Natural killer cell (primary cell): ENCODE measurements at places on chromosomes 1 and 21. TPM values are rescaled to one million over a fixed set of nuclear protein-coding genes. Genes with fewer than 3 reads are reported as not detected.
A peak's percentile ranks its signal among the peaks of the same experiment; 100 is the strongest.

The MX2 gene
- total RNA-seq, result 73.9 TPM

The RORC gene
- total RNA-seq, result 0.78 TPM

The RNU1-4 gene
- total RNA-seq, result 2,937 TPM

The COL16A1 gene
- total RNA-seq, result 0.14 TPM

The ASCL5 gene
- total RNA-seq, result not detected

The LORICRIN gene
- total RNA-seq, result not detected

The HSD3B2 gene
- not detected for total RNA-seq

The TMEM269 gene
- total RNA-seq, result 0.33 TPM

The HRNR gene
- total RNA-seq, result not detected

- DNase-seq, result no peak
Measured at GRCh38 chr1:183689762-183690204, 36.7 kb upstream of the APOBEC4 start.

- DNase-seq, result no peak
Measured at GRCh38 chr1:238898856-238899255, 487.5 kb upstream of the CHRM3 start.

DNA sequence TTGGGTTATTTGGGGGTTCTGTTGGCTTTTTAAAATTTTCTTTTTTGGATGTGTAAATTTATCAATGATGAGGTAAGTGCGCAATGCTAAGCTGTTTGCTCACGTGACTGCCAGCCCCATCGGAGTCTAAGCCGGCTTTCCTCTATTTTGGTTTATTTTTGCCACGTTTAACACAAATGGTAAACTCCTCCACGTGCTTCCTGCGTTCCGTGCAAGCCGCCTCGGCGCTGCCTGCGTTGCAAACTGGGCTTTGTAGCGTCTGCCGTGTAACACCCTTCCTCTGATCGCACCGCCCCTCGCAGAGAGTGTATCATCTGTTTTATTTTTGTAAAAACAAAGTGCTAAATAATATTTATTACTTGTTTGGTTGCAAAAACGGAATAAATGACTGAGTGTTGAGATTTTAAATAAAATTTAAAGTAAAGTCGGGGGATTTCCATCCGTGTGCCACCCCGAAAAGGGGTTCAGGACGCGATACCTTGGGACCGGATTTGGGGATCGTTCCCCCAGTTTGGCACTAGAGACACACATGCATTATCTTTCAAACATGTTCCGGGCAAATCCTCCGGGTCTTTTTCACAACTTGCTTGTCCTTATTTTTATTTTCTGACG lies 3.1 kb downstream of the OLIG2 start:
- peak; percentile 61 for DNase-seq

DNA sequence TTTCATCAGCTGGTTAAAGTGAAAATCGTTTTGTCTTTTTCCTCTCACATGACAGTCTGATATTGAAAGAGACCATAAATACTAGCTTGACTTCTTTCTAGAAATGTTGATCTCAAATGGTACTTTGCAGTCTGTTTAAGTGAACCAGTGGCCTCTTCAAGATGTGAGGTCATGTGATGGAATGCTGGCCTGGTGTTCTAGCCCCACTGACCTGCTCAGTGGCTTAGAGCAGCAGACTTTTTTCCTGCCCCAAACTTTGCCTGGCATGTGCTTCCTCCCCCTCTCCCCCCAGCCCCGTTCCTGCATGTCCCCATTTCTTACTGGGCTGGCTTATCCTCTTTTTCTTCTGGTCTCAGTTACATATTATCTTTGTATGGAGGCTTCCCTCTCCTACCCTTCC lies 34.3 kb downstream of the ZYG11A start:
- no peak for DNase-seq

DNA sequence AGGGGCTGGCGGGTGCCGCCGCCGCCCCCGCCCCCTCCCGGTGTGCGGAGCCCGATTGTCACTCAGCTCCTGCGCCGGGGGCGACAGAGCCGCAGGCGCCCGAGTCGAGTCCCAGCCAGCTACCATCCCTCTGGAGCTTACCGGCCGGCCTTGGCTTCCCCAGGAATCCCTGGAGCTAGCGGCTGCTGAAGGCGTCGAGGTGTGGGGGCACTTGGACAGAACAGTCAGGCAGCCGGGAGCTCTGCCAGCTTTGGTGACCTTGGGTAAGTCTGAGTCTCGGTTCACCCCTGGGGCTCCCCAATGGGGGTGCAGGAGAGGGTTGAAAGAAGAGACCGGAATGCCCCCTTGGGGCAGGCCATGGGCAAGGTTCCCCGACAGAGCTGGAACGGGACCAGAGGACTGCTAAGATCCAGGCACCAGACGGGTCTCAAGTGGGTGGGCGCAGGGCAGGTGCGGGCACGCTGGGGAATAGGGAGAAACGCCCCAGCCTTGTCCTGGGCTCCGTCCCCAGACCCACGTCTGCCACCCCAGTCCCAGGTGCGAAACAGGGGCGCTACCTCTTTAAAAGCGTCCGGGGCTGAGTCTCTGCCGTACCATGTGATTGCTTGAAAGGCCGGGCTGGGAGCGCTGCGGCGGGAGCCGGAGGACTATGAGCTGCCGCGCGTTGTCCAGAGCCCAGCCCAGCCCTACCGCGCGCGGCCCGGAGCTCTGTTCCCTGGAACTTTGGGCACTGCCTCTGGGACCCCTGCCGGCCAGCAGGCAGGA lies at the start of gene ADORA1:
Gene ADORA1, plus strand, starts transcription at position 61 of the 765 bp plus-strand sequence. CDS start 1,116 bp downstream, outside the sequence.
- no peak for DNase-seq

DNA sequence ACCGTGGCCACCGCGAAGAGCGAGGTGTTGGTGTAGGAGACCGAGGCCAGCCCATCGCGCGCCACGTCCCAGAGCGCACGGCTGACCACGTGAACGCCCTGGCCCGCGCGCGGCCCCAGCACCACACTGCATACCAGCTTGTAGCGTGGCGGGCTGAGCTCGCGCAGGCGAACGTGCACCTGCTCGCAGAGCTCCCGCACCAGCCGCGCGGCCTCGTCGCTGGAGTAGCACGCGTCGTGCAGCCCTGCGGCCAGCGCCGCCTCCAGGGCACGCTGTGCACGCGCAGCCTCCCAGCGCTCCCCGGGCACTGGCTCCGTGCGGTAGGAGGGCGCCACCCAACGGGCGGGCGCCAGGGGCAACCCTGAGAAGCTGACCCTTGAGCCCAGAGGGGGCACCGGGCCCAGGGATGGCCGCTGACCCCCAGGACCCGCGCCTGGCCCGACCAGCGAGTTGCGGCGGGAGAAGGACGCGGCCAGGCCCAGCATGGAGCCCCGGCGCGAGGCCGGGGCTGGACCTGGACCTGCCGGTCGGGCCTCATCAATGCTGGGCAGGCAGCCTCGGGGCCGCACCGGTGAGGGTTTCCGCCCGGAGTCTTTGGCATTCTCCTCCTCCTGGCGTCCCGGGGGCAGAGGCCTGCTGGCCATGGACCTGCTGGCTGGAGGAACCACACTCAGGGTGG lies 987 bp downstream of the DYNLT4 start:
- peak; percentile 48 for DNase-seq

DNA sequence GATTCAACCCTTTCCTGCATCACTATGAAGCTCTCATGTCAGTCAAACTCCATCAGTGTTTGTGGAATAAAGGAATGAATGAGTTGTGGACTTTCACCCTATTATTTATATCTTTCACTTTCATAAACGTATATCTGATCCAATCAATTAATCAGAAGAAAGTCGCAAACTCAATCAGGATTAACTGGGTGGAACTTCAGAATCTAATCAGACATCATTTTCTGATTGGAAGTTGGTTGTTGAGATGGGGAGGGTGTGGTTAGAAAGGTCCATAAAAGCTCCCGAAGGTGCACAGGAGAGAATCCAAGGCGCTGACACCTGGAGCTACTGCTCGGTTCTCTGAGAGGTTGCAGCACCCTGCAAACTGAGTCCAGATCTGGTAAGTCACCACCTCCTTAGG lies at the start of gene PRAMEF12:
Gene PRAMEF12, plus strand, starts transcription at position 301 of the 400 bp plus-strand sequence. CDS start 1,130 bp downstream, outside the sequence.
- DNase-seq, result no peak

- no peak for DNase-seq
Measured at GRCh38 chr1:3018576-3018975, 2.7 kb upstream of the ACTRT2 start.

- DNase-seq, result no peak
Measured at GRCh38 chr1:225508538-225509375, 80.9 kb upstream of the LBR start.

- DNase-seq, result no peak
Measured at GRCh38 chr21:44489962-44490361, 34.7 kb downstream of the LRRC3 start.

DNA sequence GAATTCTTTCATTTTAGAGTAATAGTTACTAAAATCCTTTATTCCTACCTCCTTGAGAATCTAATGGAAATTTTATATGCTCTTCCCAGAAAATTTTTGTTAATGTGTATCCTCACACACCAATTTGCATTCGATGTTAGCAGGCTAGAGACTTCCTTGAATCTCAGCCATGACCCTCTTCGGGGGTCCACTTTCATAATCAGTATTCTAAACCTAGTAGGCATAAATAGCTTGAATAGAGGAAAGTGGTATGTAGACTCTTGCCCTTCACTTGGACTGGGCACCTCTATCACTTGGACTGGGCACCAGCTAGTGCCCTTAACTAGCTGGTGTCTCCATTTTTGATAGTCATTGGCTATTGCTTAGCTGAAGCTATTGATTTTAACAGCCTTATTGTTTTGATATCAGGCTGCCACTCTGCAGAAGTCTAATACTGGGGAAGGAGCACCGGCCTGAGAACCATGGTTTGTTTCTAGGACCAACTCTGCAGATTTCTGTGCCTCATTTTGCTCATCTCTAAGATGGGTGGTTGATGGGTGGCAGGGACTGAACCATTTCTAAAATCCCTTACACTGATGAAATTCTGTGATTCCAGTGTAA lies 42.8 kb downstream of the MRPL39 start:
- DNase-seq, result no peak

GRCh38 chr1:87093286-87093685 lies 178.9 kb downstream of the HS2ST1 start:
- no peak for DNase-seq

DNA sequence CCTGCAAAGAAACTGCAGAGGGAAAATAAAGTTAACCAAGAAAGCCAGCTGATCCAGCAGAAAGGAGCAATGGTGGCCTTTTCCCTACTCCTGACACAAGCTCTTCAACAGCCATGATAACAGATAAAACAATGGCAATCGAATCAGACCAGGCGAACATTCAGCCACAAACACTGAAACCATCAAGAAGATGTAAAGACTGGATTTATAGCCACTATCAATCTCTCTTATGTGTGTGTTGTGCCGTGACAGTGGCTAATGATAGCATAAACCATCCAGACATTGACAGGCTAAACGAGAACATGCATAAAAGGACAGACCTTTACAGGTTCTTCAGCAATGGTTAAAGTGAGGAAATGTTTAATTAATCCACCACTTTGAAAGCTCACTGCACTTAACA lies 78.1 kb upstream of the RAB4A start:
- DNase-seq, result no peak

DNA sequence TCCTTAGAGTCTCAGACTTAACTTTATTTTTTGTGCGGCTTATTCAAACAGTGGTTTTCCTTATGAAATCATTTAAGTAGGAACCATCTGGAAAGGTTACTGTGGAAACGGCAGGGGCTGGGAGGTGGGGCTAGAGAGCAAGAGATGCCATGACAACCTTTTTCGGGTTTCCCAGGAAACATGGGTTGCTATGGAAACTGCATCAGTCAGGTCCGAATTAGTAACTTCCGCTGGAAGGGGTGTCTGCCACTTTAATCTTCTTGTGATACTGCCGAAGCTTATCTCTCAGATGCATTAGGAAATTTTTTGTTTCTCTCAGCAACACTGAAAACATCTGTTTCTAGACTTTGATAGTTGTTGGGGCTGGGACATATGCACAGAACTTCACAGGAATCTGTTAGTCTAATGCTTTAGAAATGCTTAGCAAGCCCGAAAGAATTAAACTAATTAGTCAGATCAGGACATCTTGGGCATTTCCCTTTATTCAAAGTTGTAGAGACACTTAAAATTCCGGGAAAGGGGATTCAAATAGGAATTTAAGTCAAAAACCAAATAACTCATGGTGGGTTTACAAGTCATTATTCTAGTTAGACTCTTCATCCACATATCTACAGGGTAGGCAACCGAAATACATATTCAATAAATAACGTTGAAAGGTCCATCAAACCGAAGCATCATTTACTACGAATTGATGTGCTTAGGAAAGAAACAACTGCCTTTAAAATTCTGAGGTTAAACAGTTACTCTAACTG lies 2.6 kb downstream of the KCNA3 start:
- DNase-seq, result peak; percentile 47

DNA sequence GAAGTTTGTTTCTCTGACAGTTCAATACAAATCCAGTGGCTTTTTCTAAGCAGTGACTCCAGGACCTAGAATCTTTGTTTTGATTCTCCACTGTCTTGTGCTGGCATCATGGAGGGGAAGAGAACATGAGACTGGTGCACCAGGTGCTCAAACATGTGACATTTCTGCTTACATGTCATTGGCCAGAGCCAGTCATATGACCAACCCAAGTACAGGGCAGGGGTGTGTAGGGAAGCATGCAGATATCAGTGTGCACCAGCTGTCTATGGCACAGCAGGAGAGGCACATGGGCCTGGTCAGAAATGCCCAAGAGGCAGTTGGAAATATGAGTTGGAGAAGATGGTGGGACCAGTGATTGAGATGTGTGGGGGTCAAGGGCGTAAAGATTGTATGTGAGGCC lies 297.0 kb downstream of the HHAT start:
- DNase-seq, result no peak

GRCh38 chr1:99755664-99756063 lies 10.8 kb downstream of the FRRS1 start:
- no peak for DNase-seq

DNA sequence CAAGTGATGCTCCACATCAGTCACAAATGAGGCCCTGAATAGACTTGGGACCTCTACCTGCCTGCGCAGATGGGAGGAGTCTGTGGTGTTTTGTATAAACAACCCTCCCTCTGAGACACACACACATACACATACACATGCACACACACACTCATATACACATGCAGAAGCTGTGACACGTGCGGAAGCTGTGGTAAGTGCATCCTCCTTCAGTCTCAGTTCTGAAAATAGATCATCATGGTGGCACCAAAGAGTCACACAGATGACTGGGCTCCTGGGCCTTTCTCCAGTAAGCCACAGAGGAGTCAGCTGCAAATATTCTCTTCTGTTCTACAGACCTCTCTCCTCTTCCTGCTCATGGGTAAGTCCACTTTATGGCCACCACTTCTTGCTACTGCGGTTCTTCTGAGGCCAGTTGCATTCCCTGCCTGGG lies at the start of gene LY9:
Gene LY9, plus strand, starts transcription at position 224 of the 433 bp plus-strand sequence. Its CDS starts 14 bp downstream, at position 238.
- peak; percentile 66 for DNase-seq
